ENCODE measurements at places on chromosomes 11 and 22.

DNA sequence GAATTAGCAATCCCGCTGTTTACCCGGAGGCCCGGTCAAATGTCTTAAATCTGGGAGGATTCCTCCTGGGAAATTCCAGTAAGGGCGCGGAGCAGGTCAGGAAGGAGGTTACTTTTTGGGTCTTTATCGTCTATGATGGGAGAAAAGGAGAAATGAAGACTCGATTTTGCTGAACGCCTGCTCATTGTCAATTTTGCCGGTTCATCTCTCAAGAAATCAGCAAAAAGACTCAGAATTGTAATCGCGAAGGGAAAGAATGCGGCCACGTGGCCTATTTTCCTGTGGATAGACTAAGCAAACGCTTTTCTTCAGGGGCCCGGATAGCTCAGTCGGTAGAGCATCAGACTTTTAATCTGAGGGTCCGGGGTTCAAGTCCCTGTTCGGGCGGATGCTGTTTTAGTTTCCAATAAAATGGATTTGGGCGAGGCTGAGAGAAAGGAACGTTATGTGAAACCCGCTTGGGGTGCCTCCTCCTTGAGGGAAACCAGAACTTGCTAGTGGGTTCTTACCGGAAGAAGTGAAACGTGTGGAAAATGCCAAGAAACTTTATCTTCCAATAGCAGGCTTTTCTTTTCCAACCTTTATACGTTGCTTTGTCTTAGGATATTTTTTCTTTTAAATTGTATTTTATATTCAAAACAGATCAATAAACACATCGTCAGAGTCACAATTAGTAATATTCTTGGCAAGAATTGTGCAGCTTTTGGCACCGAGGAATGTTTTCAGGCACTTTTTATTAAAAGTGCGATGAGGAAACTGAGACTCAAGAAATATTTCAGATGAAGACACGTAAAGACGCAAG lies 45.0 kb downstream of the OR4D9 start:
- peak; percentile 43 for DNase-seq

DNA sequence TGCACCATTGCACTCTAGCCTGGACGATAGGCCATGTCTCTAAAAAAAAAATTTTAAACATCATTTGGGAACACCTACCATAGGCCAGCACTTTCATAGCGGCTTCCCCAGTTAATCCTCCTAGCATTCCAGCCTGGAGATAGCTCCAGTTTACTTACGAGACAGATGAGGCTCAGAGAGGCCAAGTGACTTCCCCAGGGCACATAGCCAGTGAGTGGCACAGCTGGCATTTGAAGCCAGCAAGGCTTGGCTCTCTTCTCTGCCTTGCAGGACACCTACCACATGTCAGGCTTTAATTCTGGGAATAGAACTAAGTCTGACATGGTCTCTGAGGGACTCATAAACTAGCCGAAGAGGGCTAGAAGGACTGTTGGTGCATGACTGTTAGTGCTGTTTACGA lies 4.9 kb upstream of the TAGLN start:
- no peak for DNase-seq

- DNase-seq = no peak
These were observed 11.5 kb downstream of the ADAMTS8 start for GRCh38 chr11:130416906-130417305.

GRCh38 chr11:119093942-119094815 lies 7.5 kb downstream of the DPAGT1 start:
- DNase-seq = peak; percentile 54

DNA sequence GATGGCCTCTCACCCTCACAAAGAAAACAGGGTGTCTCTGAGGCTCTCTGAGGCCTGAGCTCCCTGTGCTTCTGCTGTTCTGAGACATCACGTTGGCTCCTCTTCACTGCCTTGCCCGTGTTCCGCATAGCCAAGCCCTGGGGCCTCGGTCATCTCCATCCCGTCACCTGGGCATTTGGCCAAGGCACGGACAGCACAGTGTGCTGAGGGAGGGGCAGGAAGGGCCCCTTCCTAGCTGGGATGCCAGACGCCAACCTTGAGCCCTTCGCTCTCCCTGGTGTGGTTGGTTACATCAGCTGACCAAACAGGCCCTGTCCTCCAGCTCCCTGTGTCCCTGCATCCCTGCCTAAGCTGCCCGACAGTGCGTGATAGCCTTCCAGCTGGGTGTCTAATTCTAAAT lies 25.9 kb downstream of the MOV10L1 start:
- DNase-seq = no peak

GRCh38 chr22:50456466-50457234 lies 18.2 kb downstream of the SBF1 start:
- no peak for DNase-seq

DNA sequence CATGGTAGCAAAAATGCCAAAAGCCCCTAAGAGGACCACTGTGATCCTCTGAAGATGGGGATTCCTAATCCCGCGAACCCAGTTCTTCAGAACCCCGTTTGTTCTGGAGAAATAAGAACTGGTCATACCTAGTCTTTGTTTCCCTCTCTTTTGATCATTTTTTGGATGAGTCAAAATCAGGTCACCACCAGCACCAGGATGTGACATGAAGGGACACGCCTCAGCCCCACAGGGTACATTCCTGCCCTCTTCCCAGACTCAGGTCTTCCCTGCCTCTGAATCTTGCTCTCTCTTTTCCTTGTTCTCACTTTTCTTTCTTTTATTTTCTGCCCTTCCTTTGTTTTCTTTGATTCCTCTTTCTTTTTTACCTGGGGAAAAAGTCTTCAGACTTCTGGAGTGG lies 14.6 kb upstream of the ANO1 start:
- no peak for DNase-seq

DNA sequence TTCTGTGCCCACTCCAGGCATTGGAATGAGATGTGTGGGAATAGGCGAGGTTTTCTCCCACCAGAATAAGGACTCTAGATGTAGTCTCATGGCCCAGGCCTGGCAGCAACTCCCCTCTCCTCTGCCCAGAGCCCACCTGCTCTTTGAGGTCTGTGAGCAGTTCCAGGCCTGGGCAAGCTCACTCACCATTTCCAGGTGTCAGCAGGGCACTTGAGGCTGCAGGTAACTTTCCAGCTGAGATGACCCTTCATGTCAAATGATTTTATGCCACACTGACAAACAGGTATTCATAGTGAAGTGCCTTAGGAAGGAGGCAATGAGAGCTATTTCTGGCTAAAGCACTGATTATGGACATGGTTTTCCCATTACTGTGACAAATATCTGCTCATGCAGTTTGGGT lies 123.3 kb upstream of the CCDC90B start:
- no peak for DNase-seq

- no peak for DNase-seq
These were observed 43.6 kb downstream of the UVRAG start for GRCh38 chr11:75858613-75859012.

DNA sequence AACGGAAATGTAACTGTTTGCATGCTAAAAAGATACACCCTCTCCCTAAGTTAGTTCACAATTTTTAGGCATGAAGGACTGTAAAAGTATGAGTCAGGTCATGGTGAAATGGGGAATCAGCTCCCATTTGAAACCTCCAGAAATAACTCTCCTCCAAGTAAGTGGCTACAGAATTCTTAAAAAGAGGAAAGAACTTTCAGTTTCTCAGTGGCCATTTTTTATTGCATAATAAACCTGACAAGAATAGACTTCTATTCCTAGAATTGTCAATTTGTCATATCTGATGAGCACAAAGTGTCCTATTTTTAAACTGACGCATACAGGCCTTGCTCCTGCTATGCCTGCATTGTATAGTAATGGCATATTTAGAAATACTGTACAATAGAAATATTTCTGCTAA lies 612.2 kb downstream of the CNTN5 start:
- no peak for DNase-seq

DNA sequence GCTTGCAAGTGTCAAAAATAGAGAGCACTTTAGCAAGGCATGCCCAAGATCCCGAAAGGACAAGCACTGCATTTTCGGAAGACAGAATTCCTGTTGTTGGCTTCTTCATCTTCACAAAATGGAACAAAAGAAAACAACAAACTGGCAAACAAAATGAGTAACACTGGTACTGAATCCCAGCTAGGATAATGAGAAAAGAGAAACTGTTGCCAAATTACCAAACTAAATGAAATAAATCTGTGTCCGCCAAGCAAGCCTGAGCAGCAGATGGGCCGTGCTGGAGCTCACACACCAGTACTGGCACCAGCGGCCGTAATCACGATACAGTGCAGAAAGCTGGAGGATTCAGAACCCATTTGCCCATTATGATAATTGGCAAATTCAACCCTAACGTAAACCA lies 30.6 kb downstream of the TUB start:
- DNase-seq = no peak

- no peak for DNase-seq
These were observed 190.7 kb downstream of the ST3GAL4 start for GRCh38 chr11:126546191-126546590.

GRCh38 chr11:45259592-45259991 lies 26.5 kb downstream of the SYT13 start:
- no peak for DNase-seq

- no peak for DNase-seq
These were observed 11.7 kb upstream of the OR56B4 start for GRCh38 chr11:6095798-6096197.

GRCh38 chr22:42920101-42920820 lies 63.2 kb upstream of the ARFGAP3 start:
- no peak for DNase-seq

GRCh38 chr11:45856044-45856468 lies 8.8 kb downstream of the CRY2 start:
- no peak for DNase-seq

GRCh38 chr22:46073683-46074504 lies 76.4 kb upstream of the PPARA start:
- no peak for DNase-seq

GRCh38 chr22:22820626-22821025 lies 67.0 kb upstream of the IGLL5 start:
- DNase-seq = no peak

DNA sequence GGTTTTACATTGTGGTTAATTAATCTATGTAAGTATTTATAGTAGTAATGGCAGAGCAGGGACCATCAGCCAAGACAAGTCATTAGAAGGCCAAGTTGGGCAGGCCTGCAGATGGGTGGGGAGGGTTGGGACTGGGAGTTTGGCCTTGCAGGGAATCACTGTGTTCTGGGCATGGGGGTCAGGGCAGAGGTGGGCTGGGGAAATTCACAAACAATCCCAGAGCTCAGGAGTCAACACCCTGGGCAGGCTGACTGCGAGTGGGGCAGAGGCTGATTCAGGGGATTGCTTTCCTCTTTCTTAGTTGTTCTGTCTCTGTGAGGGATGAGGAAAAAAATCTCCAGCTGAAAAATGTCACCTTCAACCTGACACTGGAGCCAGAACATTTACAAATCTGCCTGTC lies 322.5 kb downstream of the NTM start:
- no peak for DNase-seq

- no peak for DNase-seq
These were observed 104.2 kb downstream of the MICAL3 start for GRCh38 chr22:17920145-17920605.

- DNase-seq = no peak
These were observed 65.5 kb upstream of the CCT8L2 start for GRCh38 chr22:16658068-16658467.

DNA sequence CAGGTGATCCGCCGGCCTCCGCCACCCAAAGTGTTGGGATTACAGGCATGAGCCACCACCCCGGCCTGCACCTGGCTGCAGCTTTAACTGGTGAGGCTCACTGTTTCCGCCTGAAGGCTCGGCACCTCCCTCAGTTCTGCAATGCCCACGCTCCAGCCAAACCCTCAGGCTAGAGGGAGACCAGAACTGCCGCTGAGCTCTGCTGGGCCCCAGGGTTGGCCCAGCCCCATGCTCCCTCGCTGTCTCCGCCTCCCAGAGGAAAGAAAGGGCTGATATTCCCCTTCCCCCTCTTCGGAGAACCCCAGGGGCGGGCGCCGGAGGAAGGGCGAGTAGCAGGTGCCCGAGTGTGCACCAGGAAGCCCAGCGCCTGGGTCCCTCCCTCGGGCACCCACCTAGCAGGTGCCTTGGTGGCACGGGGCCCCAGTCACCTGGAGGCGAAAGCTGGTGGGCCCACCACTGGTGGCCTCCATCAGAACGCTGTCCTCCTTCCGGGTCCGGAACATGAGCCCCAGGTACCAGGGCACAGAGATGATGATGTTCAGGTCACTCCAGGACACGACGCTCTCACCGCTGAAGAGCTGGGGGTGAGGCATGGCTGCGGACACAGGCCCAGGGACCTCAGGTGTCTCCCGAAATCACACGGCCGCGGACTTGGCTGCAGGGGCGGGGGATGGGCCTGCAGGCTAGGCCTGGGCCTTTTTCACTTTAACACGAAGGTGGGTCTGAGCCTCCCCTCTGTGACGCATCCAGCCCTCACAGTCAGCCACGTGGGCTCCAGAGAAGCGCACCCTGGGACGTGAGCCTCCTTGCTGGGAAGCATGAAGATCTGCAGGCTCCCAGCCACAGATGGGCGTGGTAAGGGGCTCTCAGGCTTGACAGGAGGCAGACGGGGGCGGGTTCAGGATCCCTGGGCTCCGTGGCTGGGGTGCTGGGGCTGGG lies 73.3 kb downstream of the TRMU start:
- no peak for DNase-seq
